ENCODE measurements at places on chromosomes 2 and 18.

DNA sequence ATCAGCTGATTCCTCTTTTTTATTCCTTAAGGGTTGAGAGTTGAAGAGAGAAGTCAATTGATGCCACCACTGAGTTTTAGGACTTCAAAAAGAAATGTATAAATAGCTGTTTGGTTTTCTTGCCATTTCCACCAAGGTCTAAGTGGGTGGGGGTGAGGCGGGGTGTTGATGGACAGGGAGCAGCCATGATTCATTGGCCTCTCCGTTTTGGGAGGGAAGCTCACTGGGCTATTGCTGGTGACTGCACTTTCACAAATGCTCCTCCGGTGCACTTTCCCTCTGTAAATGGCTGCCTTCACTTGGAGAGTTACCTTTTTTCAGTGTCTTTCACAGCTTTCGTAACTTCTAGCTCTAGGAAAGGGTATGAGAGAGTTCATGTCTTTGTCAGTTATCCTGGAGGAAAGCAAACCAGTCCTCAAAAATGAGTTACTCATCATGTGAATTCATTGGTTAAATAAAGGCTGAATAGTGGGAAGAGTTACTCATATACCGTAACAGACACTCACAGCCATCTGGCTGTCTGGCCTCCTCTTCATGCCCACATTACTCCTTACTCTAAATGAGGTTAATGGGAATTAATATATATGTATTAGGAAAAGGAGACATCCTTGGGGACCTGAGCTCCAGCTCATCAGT, 17.4 kb upstream of the CTAGE1 start:
- no peak for DNase-seq

- DNase-seq: no peak
Measured at GRCh38 chr2:169260246-169260645, 102.1 kb downstream of the LRP2 start.

GRCh38 chr2:55013936-55014335, 36.3 kb downstream of the RTN4 start:
- DNase-seq: no peak

DNA sequence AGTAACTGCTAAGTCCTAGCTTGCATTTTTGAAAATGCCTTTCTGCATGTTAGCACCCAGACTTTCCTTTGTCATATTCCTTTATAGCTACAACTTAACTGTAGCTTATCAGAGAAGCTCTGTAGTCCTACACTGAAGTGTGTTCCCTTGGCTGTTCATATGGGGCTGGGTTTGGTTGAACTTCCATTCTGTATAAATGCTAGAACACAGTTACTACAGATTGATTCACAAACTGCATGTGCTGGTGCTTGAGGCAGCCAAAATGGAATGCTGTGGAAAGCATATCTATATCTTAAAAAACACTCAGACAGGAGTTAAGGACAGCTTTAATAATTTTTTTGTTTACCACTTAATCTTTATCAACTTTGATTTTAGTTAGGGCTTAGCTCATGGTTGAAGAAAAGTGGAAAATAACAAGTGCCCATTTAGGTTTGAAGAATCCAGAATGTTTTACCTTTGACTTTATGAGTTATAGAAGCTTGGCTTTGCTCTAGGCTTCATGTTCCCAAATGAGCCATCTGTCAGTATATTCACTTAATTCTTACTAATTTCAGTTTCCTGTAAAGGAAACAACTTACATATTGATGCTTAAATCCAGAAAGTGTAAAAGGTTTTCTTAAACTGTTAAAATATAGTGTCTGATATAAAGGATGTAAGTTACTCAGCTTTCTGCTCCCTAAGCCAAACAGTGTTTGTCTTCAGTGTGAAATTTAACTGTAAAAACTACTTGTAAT, 148.9 kb downstream of the AGPS start:
- no peak for DNase-seq

- DNase-seq: no peak
Measured at GRCh38 chr2:184581391-184581790, 16.9 kb upstream of the ZNF804A start.

DNA sequence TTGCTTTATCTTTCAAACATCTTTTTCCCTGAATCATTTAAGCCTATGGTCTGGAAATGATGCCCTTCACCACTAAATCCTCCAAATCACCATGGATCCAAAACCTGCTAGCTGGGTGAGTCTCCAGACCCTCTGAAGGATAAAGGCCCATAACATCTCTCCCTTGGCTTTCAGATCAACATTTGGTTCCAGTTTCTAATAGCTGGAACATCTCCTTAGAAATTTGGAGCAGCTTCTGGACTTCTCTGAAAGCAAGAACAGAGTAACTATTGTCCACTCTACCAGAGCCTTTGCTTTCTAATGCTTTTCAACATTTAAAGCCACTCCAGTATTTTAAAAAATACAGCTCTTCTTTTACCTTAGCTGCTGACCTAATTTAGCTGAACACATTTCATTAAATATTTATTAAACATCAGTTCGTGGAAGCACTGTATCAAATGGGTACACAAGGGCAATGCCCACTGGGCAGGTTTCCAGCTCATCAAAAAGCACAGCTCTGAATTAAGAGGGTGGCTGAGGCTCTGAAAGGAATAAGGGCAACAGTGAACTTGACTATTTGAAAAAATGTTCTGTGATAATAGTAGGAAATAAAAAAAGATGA, 75.3 kb downstream of the GALNT3 start:
- DNase-seq: no peak

- no peak for DNase-seq
Measured at GRCh38 chr2:203732092-203732952, 25.9 kb downstream of the CD28 start.

DNA sequence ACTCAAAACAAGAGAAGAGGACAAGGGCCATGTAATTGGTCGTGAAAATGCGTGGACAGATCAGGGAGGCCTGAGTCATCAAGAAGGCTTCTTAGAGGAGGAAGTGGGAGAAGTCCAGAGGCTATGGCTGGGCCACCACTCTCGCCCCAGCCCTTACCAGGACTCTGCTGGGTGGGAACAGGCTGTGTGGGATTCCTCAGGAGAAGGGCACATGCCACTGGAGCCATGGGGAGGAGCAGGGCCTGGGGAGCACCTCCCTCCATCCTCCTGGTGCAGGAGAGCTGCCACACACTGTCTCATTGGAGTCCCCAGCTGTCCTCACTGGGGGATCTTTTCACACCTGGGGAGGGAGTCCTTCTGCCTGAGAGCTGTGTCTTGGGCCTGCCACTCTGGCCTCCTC, 9.4 kb upstream of the RALB start:
- DNase-seq: no peak

GRCh38 chr18:9082711-9083510, 19.6 kb upstream of the NDUFV2 start:
- DNase-seq: peak; percentile 54

DNA sequence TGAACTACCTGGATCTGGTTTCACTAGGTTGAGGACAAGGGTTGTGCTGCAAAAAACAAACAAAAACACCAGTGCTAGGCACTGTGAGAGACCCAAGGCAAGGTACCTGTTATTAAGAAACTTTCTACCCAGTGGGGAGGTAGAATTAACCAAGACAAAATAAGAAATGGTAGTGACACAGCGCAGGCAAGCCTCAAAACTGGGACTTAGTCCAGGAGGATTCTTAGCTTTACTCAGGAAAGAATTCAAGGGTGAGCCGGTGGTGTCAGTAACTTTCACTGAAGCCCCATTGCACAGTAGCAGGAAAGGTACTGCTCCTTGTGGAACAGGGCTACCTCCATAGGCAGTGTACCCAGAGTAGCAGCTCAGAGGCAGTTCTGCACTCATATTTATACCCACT, 131.6 kb downstream of the SCG2 start:
- DNase-seq: no peak

- DNase-seq: no peak
Measured at GRCh38 chr18:4232656-4233055, 222.5 kb downstream of the DLGAP1 start.

Data from GM10248 (cell line).